Naive B cell (primary cell): ENCODE measurements at places on chromosomes 5 and 9. TPM values are rescaled to one million over a fixed set of nuclear protein-coding genes. Genes with fewer than 3 reads are reported as not detected.

Gene IGIP
- 0.15 TPM for polyA plus RNA-seq

GRCh38 chr5:133348406-133348805, 263.9 kb downstream of the FSTL4 start:
- no peak for DNase-seq

DNA sequence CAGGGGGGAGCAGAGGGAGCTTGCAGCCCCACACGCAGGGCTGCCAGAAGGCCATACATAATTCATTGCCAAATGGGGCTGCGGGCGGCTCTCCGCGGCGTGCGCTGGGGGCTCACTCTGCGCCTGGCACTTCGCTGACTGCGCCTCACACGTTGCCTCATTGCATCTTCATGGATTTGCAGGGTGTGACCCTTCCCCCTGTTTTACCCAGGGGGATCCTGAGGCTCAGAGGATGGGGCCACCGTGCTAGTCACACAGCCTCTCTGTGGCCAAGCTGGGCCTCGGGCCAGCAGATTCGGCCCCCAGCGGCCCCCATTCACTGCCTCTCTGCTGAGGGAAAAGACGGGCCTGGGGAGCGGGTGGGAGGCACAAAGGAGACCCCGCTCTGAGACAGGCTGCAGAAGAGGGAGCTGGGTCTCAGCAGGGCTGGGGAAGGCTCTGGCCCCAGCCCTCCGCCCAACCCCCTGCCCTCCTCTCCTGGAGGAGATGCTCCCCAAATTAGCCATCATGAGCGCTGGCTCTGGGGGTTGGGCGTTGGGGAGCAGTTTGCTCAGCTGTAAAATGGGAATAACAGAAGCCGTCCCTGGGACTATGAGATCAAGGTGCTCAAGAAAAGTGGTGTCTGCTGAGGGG, 115.5 kb downstream of the C9orf50 start:
- no peak for DNase-seq

Gene IL13
- not detected for polyA plus RNA-seq

DNA sequence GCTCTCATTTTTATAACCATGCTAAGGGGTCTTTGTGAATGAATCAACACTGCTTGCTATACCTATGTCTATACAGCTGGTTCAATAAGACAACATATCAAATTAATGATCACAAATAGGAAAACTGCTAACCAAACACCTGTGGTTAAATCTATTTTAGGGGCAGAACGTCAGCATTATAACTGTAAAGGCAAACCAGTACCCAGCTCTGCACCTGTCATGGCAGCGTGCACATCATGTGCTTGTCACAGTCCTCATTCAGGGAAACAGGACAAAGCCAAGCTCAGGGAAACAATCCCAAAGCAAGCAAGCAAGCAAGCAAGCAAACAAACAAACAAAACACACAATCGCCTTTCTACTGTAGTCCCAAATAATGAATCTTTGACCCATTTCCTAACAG, 277.7 kb upstream of the DAP start:
- DNase-seq = no peak

DNA sequence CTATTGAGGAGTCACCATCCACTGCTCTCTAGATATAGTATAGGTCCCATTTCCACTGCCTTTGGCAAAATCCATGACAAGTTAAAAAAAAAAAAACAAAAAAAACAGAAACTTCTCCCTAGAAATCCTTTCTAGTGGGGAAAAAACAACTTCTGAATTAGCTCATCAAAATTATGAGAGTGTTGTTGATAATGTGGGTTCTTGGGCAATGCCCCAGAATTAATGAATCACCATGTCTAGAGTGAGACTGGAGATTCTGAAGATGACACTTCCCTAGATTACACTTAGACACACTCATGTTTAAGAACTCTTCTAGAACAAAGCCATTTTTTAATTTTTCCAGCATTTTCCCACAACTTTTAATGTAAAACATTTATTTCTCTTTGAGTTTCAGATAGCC, 728.0 kb upstream of the C9orf72 start:
- DNase-seq = no peak

Gene ARL14EPL
- polyA plus RNA-seq = not detected

DNA sequence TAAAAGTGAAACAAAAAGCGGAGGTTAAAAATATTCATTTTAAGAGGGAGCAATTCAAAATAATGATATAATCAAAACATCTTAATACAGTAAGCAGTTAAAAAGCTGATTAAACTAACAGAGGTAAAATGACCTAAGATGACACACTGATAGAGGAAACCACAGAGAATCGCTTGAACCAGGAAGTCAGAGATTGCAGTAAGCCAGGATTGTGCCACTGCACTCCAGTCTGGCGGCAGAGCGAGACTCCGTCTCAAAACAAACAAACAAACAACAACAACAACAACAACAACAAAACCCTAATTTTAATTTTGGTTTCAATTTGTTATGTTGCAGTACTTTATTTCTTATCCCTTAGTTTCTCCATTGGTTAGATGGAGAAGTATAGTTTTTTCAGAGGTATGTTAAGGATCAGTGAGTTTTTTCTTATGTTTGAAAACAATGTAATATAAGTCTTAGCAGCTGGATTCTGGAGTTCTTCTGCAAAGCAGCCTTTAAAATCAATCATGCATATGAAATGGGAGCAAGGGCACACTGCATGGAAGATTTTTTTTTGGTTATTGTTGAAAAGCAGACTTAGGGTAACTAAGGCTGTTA, 58.5 kb downstream of the MLANA start:
- no peak for DNase-seq

DNA sequence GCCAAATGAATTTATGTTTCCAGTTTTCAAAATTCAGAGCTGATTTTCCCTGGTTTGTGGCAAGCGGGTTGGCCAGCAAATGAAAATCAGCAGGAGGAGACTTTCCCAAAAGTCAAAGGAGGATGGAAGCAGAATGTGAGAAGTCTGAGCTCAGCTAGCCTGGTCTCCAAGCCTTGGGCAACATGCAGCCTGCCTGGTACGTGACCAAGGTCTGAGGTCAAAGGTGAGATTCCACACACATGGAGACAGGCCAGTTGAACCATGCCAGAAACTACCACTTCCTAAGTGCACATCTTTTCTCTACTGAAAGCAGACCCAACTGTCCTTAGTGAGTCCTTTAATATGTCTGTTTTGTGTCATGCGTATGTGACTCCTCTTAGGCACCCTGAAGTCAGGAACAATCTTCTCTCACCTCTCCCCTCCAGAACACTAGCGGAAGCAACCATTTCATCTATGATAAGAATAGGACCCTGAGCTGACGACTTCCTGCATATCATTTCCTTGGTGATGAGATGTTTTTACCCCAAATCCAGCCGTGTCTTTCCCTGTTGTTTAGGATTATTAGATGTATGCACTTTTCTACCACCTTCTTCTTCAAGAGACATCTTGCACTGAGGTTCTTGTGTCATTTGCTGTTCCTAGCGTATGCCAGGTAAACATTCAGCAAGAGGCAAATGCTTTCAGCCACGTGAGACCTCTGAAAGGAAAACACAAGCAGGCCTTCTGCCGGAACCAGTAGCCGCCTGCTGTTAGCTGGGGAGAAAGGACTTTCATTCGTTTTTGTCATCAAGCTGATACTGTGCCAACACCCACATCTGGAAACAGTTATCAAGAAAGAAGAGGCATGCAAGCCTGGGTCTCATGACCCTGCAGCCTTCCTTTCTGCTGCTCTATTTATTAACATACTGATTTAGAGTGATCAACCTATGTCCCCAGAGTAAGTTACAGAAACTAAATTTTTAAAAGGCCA, 9.7 kb upstream of the TGFBI start:
- no peak for DNase-seq

Gene SIL1
- polyA plus RNA-seq = 13.2 TPM

DNA sequence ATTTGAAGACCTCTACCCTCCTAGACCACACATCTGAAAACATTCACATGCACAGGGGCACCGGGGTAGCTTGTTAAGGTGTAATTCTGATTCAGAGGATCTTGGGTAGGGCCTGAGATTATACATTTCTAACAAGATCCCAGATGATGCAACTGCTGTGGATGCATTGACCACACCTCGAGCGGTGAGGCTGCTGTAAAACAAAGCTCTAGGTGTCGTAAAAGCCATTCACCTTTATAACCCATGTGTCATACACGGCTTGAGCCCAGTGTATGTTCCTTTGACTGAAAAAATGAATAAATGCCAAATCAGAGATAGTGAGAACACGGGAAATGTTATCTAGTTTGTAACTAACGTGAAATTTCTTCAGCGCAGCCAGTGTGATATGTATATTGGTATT, 1578.2 kb upstream of the WWC1 start:
- no peak for DNase-seq

Gene PCDHB4
- polyA plus RNA-seq = not detected

GRCh38 chr5:107513337-107514085, 157.2 kb downstream of the EFNA5 start:
- no peak for DNase-seq

Gene PTGS1
- polyA plus RNA-seq = 37.6 TPM

DNA sequence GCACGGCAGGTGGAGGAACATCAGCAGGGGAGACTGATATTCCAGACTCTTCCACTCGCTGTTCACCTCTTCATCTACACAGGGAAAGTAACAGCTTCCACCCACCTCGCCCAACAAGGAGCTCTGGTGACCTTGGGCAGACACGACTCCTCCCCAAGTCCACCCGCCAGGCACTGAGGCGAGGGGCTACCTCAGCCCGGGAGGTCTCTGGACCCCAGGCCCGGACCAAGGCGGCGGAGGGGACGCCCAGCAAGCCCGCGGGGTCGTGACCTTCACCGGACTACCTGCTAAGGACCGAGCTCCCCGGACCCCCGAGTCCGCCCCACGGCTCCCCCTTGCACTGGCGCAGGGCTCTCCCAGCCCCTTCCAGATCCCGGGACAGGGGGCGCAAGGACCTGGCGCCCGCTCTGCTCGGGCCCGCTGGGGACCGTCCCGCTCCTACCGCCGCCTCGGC, 70.2 kb upstream of the LPCAT1 start:
- DNase-seq = no peak

GRCh38 chr9:20650750-20651299, 28.5 kb upstream of the MLLT3 start:
- DNase-seq = no peak

DNA sequence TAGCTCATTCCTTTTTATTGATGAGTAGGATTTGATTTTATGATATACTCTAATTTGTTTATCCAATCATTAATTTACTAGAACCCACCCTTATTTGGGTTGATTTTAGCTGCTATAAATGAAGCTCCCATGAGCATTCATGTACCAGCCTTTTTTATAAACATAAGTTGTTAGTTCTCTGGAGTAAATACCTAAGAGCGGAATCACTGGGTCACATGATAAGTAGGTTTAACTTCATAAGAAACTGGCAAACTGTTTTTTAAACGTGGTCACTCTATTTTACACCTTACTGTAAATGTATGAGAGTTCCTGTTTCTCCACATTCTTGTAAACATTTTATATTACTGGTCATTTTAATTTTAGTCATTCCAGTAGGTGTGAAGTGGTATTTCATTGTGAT, 364.6 kb downstream of the NPR3 start:
- DNase-seq = no peak

Gene TUSC1
- polyA plus RNA-seq = 1.8 TPM

- no peak for DNase-seq
Observed at GRCh38 chr9:75881761-75882160, 8.7 kb upstream of the PCSK5 start.

DNA sequence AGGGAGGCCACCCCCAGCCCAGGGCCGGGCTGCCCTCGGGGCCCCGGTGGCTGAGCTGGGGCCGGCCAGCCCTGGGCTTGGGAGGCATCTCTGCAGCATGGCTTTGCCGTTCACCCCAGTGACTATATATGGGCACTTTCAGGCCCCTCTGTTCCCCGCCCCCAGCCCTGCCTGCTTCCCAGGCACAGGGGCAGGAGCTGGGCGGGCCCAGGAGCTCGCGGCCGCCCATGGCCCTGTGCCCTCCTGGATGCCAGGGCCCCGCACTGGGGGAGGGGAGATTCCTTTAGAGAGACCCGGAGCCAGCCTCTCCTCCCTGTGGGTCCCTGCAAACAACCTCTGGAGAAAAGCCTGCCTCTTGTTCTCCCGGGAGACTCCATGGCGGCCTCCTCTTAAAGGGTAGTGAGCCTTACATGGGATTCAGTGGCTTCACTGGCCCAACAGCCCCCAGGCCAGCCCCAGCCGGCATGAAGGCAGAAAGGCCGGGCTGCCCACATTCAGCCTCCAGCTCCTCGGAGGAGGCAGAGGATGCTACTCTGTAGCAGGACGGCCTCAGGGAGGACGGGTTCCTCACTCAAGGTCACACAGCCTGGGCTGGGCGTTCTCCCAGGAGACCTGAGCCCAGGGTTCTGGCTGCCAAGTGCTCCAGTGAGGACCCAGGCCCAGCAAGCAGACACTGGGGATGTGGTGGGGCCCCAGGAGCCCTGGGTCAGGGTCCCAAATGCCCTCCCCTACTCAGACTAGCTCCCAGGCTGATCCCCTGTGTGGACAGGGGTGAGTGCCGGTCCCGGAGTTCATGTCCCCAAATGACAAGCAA, 4.1 kb downstream of the NACC2 start:
- no peak for DNase-seq

DNA sequence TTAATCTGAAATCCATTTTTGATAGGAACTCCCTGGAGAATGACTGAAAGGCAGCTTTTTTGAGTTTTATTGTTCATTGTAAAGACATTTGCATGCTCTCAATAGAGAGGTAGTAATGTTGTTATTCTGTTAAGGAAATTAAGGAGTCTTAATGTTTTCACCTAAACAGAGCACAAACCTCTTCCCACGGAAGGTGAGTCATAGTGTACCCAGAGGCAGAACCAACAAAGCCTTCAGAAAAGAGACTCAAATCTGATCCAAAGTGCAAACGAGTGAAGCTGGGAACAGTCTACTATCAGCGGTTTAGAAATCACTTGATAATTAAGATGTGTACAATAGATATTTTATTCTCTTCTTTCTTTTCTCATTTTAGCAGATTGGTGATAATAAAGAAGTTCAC, 470.5 kb downstream of the PLK2 start:
- no peak for DNase-seq

Gene LCN15
- not detected for polyA plus RNA-seq

Gene OBP2A
- not detected for polyA plus RNA-seq

- no peak for DNase-seq
Observed at GRCh38 chr9:16356196-16356765, 514.2 kb downstream of the BNC2 start.

GRCh38 chr5:2740051-2740875, 11.2 kb downstream of the IRX2 start:
- DNase-seq = no peak

Gene HRH2
- not detected for polyA plus RNA-seq

Gene EQTN
- not detected for polyA plus RNA-seq

Gene ACSL6
- polyA plus RNA-seq = not detected

Gene PAEP
- polyA plus RNA-seq = not detected

Gene HSDL2
- polyA plus RNA-seq = 28.5 TPM

GRCh38 chr5:123545506-123545905, 33.5 kb downstream of the CSNK1G3 start:
- no peak for DNase-seq

GRCh38 chr9:119369680-119370366, 588 bp upstream of the BRINP1 start:
- DNase-seq = no peak
